ENCODE measurements at places on chromosomes 12 and 14.

- DNase-seq: no peak
These were observed 51.4 kb downstream of the VCPKMT start for GRCh38 chr14:50064993-50065392.

- DNase-seq: peak; percentile 7
These were observed 98.6 kb downstream of the GPATCH2L start for GRCh38 chr14:76250302-76250701.

- no peak for DNase-seq
These were observed 71.0 kb upstream of the CRY1 start for GRCh38 chr12:107164392-107164791.

- no peak for DNase-seq
These were observed 67.3 kb downstream of the HSPB8 start for GRCh38 chr12:119245904-119246494.

GRCh38 chr14:24834956-24835355 is 201.0 kb upstream of the GZMB start:
- DNase-seq: no peak
